ENCODE measurements at places on chromosomes 2 and 18.

GRCh38 chr18:42192251-42193248, 237.5 kb downstream of the PIK3C3 start:
- DNase-seq: no peak

DNA sequence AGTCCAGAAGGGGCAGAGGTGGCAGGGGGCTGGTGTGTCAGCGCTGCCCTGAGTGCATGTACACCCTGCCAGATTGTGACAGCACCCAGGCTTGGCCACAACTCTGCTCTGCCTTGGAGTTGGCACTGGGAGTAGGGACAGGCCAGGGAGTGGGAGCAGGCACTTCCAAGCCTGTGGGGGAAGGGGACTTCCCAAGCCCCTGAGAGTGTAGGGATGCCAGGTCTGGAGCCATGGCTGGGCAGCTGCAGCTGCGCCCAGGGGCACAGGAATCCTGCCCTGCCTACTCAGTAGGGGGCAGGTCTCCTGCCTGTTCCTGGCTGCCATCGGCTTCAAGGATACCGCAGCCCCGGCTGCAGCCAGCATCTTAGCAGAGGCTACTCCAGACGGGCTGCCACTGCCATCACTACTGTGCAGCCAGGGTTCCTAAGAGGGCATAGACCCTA, 109.4 kb downstream of the CALCRL start:
- no peak for DNase-seq

GRCh38 chr2:223587301-223587700, 14.9 kb downstream of the SCG2 start:
- DNase-seq: no peak

DNA sequence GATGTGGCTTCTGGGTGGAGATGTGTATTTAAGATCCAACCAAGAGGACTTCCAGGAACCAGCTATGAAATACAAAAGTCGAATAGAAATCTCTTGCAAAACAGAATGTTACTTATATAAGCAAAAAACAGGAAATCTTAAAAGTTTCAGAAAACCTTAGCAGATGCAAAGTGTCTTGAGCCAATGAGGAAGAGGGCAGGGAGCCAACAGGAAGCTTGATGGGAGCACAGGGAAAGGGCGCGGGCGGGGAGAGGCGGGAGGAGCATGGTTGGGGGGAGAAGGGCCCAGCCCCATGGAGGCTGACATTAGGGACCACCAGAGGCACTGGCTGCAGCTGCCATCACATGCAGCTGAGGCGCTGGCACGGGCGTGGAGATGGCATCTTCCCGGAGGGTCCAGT, 203.3 kb downstream of the SNTG2 start:
- no peak for DNase-seq

- no peak for DNase-seq
These were observed 73.2 kb downstream of the CERS6 start for GRCh38 chr2:168529054-168529833.

DNA sequence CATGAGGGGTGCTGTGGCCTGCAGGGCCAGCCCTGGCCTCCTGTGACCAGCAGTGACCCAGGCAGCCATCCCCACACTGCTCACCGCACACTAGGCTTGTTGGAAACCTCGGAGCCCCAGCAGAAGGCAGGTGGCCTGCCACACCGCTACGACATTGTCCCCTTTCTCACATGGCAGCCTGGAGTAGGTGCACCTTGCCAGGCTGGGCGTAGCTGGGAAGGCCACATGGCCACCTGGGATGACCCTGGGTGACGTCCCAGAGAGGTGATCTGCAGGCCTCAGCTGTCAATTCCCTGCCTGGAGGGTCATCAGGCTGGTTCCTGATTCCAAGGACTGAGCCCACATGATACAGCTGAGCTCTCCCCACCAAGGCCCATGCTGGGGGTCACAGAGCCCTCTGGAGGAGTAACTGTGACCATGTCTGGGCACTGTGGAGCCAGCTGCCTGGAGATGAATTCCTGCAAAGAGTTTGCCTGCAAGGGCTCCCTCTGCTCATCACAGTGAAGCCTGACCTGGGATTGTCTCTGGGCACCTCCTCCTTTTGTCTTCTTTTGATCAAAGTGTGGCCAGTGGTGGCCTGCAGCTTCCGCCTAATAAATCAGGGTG, 119.6 kb upstream of the OTOS start:
- DNase-seq: no peak

- DNase-seq: no peak
These were observed 4.5 kb downstream of the B3GNT2 start for GRCh38 chr2:62200291-62200841.

GRCh38 chr2:167814881-167815718, 432.3 kb downstream of the STK39 start:
- no peak for DNase-seq

DNA sequence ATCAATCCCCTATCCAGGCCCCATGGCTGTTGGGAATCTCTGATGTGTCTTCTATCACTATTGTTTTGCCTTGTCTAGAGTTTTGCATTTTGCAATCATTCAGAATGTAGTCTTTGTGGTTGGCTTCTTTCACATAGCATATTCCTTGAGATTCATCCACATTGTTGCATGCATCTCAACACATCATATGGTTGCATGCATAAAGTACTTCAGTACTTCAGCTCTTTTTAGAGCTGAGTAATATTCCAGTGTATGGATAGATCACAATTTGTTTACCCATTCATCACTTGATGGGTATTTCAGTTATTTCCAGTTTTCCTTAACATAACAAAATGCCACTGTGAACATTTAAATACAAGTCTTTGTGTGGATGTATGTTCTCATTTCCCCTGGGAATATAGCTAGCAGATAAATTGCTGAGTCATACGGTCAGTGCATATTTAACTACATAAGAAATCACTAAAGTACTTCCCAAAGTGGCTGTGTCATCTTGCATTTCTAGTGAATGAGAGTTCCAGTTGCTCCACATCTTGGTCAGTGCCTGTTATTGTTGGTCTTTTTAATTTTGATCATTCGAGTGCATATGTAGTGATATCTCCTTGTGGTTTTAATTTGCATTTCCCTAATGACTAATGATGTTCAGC, 138.8 kb downstream of the BCL11A start:
- no peak for DNase-seq

GRCh38 chr2:158034198-158034866, 67.3 kb upstream of the UPP2 start:
- no peak for DNase-seq

DNA sequence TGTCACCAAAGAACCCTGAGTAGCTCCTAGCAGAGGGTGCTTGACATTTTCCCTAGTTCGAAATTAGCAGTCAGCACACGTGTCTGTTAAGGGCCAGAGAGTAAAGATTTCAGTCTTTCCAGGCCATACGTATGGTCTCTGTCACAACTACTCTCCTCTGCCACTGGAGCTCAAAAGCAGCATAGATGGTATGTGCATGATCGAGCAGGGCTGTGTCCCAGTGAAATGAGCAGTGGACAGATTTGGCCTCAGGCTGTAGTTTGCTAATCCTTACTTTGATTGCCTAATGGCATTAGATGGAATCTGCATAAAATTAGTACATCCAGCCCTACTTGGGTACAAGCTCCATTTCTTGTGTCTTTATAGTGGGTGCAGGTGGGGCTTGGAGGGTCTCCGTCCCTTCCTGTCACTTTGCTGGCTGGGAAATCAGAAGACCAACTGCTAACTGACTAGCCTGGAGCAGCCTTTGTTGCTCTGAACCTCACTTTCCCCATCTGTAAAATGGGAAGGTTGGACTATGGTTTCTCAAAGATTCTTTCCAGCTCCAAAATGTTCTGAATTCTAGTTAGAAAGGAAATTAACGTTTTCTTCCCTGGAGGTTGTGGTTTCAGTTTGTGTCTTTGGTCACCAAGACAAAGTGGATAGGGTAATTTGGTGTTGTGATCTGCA, 108.5 kb downstream of the GLI2 start:
- DNase-seq: no peak

DNA sequence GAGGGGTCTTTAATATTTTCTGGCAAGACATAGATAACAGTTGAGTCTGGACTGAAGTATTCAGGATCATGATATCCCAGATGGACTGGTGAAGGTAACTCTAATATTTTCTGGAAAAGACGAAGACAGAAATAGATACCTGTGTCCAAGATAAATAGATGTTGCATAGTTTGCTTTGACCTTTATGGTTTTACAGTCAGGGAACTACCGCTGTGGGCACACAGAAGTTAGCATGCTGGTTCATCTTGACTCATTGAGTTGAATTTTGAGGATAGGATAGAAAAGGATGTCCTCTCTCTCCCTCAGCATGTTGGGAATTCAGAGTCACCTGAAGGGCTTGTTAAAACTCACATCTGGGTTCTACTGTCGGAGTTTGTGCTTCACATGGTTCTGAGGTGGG, 20.8 kb downstream of the KCNE4 start:
- DNase-seq: no peak

DNA sequence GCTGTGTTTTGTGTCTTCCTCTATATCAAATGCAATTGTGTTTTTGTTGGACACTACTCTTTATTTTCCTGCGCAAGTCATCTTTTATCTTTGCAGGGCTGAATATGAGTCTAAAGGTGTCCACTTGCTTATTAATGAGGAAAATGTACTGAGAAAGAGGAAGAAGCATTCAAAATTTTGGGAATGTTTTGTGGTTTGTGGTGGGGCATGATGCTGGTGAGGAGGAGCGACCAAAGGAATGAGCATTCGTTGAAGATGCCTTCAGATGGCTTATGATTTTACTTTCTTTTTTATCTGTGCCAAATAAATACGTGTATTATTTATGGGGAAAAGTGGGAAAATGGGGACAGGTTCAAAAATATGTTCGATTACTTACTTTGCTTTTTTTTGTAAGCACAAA, 63.9 kb upstream of the SMIM21 start:
- no peak for DNase-seq

- no peak for DNase-seq
These were observed at the start of gene SLC23A3 for GRCh38 chr2:219169930-219170654. TSS of gene SLC23A3 (minus strand) at chr2:219170029. CDS start at chr2:219169984, 45 bp downstream.

- no peak for DNase-seq
These were observed 186.7 kb upstream of the SIX2 start for GRCh38 chr2:45195916-45196315.

GRCh38 chr18:43271593-43272432, 5.5 kb downstream of the SYT4 start:
- DNase-seq: no peak

GRCh38 chr2:207015901-207016300, 76.6 kb downstream of the CPO start:
- DNase-seq: no peak

DNA sequence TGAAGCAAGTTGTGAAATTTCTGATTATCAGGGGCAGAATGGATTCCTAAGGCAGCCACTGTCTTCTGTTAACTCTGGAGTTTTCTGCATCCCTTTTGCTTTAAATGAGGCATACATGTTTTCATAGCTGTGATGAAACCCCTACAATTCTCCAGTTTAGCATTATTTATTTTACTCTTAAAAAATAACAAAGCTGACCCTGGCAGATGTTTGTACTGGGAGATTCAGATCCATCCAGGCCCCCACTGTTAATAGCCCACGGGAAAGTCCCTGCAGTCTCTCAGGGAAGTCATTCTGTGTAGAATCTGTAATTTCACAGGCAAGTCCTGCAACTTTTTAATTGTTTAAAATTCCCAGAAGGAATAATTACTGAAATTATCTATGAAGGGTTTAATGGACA, 353 bp upstream of the SULT1C4 start:
- no peak for DNase-seq

DNA sequence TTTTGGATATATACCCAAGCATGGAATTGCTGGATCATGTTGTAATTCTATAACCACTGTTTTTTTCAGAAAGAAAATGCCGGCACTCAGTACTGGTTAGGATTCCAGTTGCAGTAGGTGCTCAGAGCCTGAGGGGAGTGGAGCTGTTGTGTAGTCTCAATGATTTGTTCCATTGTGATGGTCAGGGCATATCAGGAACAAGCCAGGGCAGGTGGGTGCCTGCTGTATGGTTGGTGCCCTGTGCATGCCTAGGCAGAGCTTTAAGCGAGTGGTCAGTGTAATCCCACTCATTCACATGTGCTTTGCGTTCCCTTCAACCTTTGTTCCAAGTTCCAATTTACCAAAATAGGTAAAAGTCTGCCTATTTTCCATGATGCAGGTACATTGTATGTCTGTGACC, 100.9 kb downstream of the FHOD3 start:
- DNase-seq: no peak

- no peak for DNase-seq
These were observed 738.7 kb downstream of the EPHA4 start for GRCh38 chr2:220833446-220833845.

GRCh38 chr2:86453836-86454235, 12.7 kb downstream of the KDM3A start:
- DNase-seq: no peak

GRCh38 chr18:3037423-3037915, 24.5 kb upstream of the LPIN2 start:
- peak; percentile 44 for DNase-seq

GRCh38 chr2:23554054-23554697, 169.2 kb downstream of the KLHL29 start:
- DNase-seq: no peak

DNA sequence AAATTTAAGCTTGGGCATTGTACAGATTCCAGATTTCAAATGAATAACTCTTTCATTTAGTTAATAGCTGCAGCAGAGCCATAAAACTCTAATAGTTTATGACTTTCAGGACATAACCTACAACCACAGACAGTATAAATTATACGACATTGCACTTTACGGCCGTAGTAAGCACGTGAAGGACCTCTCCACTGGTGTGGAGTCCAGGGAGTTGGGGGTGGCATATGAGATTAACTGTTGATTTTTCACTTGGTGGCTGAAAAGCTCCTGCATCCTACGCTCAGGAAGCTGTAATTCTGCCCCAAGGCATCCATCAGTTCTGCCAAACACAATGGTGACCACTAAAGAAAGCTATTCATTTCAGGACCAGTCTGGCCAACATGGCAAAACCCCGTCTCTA, 376.2 kb downstream of the SOX11 start:
- DNase-seq: no peak

- DNase-seq: no peak
These were observed 95.9 kb downstream of the C1QL2 start for GRCh38 chr2:119062652-119063051.

- no peak for DNase-seq
These were observed 110.0 kb upstream of the TEX51 start for GRCh38 chr2:126788652-126789051.

DNA sequence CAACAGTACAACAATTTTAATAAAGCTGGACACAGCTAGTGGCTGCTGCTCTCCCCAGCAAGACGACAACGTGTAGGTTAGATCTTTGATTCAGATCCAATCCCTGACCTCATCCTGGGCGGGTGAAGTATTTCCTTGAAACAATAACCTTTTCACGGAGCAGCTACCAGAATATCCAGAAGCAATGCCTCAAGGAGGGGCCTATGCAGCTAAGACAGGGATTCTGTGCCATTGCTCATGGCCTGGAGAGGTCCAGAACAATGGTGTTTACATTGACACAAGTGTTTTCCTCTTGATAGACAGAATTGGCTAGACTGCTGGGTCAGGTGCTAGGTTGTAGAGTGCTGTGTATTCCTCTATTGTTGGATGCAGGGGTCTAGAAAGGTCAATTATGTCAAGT, 520.1 kb downstream of the BCL11A start:
- no peak for DNase-seq

DNA sequence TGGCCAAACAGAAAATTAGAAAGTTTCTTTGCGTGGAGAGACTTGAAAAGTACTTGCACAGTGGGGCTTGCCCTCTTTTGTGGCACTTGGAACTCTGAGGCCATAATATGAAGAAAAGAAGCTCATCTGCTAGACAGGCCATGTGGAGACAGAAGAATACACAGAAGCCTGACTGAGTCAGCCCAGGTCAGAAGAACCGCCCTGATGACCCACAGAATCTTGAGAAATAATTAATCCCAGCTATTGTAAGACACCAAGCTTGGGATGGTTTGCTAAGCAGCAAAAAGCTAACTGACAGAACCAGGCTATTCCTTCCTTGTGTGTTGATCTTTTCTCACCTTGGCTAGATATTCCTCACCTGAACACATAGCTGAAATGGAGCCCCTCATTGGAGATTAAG, 33.7 kb downstream of the G6PC2 start:
- DNase-seq: no peak

- DNase-seq: no peak
These were observed 281.2 kb upstream of the LYPD1 start for GRCh38 chr2:132951008-132951714.
